ENCODE measurements at places on chromosomes 1 and 21.
A peak's percentile ranks its signal among the peaks of the same experiment; 100 is the strongest.

- DNase-seq: no peak
These were observed 6.8 kb upstream of the DPH2 start for GRCh38 chr1:43963006-43963405.

DNA sequence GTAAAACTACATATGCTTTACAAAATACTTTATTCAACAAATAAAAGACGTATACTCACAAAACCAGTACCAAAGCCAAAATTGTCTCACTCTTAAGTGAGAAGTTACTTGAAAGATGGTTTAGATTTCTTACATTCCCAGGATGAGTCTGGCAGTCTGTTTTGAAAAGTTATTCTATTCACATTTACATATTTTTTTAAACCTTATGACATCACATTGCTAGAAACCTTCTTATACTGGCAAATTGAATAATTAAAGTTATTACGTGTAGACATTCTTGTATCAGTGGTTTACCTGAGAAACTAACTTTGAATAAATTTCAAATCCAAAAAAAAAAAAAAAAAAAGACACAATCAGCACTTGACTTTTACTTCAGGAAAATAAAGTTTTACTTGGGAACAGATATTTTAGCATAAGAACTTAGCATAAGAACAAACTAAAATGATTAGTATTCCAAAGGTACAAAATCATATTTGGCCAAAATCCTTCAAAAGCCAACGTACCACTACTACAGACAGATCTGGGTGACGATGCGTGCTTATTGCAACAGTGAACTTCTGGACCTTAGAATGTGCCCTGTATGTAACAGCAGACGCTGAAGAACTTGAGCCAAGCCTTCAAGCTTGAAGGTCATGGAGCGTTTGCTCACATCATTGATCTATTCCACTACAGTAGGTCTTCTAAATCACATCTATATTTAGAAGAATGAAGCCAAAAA, 2.5 kb downstream of the CDC42BPA start:
- peak; percentile 90 for DNase-seq

GRCh38 chr1:206455289-206455665, 15.0 kb upstream of the IKBKE start:
- no peak for DNase-seq

GRCh38 chr21:44477131-44477530, 21.8 kb downstream of the LRRC3 start:
- DNase-seq: no peak

DNA sequence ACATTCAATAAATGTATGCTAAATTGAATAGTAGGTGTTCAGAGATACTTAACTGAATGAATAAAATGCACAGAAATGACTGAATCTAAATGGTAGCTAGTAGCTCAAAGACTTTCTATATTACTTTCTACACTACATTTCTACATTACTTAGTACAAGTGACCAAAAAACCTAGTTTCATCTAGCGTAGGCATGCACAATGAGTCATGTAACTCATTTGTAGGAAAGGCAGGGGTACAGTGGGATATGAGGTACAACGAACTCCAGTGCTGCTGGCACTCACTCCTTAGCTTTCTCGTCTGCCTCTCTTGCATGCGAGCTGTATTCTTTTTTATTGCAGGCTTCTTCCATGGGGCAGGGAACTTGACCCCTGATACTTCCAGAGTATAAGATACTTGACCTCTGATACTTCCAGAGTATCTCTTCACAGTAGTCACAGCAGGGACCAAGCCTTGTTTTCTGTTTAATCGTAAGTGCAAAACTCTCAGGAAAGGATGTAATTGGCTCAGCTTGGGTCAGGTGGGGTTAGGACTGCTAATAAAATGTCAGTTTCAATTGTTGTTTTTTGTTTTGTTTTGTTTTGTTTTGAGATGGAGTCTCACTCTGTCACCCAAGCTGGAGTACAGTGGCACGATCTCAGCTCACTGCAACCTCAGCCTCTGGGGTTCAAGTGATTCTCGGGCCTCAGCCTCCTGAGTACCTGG, 4.9 kb upstream of the ATP2B4 start:
- no peak for DNase-seq

- peak; percentile 60 for DNase-seq
These were observed 197.9 kb upstream of the SGIP1 start for GRCh38 chr1:66335859-66336640.

DNA sequence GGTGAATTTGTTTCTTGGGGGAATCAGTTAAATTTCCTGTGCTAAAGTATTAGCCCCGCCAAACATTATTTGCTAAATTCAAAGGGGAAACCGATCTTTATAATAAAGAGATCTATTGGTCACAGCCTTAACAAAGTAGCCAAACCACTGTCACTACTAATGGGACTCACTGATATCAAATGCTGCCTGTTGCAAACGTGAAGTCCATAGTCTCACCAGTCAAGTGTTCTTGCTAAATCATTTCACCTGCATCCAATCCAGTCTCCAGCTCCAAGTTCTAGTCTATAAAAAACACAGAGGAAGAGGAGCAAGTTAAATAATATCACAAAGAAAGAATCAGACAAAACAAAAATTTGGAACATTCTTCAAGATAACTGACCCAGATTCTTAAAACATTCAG, 30.1 kb downstream of the SH3BGR start:
- DNase-seq: no peak

DNA sequence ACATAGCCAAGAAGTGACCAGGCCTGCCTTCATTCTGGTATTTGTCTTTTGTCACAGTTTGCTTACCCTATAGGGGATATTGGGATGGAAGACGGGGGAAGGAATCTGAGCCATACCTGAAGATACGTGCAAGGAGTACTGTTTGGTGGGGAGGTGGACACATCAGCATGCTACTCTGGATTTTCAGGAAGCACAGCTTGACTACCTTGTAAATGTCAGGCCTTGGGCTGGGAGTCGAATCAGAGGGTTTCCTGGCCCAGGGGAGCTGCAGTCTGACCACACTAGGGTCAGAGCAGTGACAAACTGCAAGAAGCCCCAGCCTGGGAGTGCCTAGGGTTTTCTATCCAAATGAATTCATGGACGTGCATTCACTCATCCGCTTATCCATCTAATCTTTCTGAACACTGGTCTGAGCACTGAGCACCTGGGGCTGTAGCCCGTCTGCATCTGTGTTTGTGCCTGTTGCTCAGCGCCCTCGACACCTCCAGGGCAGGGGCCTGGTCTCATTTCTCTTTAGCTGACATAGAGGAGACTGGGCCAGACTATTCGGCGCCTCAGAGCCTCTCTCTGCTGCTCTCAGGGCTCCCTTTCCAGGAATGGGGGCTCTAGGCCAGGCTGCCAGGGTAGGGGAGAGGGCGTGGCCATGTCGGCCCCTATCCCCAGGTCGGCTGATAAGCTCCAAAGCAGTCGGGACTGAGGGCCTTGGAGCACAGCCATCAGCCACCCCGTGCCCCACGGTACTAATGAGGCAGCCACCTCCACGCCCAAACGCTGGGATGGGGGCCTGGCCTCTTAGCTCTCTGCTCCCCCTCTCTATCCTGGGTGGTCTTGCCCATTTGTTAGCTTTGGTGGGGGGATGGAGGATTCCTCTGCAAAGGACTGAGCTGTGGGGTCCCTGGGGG, 47.0 kb upstream of the SLC2A1 start:
- DNase-seq: no peak

- DNase-seq: no peak
These were observed 627 bp upstream of the DLGAP3 start for GRCh38 chr1:34929853-34930701.

GRCh38 chr1:244863491-244864252, 671 bp downstream of the HNRNPU start:
- DNase-seq: no peak

DNA sequence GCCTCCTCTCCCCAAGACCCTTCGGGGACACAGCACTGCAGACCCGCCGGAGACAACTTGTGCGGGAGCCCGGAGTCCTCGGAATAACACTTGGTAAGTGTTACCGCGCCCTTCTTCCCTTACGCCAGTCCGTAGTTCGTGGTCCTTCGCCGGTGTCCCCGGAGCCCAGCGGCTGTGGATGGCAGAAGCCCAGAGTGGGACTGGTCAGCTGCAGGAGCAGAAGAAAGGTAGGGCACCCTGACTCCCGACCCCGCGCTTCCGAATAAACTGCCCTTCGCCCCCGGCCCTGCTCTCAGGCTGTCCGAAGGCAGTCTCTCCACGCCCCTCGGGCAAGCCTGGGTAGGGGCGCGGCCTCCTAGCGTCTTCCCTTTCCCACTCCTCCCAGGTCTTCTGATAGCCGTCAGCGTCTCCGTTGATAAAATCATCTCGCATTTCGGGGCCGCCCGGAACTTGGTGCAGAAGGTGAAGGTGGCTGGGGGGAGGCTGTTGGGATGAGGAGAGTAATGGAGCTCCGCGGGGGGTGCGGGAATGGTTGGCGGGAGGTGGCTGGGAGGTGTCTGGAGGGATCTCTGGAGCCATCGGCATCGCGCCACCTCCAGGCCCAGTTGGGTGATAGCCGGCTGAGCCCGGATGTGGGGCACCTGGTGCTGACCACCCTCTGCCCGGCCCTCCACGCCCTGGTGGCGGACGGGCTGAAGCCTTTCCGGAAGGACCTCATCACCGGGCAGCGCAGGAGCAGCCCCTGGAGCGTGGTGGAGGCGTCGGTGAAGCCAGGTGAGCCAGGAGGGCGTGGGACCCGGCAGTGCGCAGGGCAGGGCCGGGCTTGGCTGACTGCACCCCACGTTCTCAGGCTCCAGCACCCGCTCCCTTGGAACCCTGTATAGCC, 4.3 kb downstream of the RUSC1 start:
- peak; percentile 50 for DNase-seq

DNA sequence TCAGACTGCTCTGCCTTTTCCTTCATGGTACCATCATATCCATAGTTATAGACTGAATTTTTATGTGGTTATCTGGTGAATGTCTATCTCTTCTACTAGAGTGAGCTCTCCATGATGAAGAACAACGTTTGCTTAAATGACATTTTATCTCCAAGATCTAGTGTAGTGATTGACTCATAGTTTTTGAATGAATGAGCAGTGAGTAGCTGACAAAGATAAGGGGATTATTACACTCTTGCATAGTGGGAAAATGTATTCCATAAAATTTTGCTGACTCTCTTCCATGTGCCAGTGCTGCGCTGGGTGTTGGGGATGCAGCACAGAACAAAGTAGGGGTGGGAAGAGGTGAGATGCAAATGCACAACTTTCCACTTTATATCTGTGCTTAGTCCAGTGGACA, 147.7 kb downstream of the TGFB2 start:
- DNase-seq: no peak

- DNase-seq: peak; percentile 65
These were observed 58.3 kb upstream of the SDC3 start for GRCh38 chr1:30966690-30967369.

GRCh38 chr21:33663241-33663640, 20.9 kb downstream of the ITSN1 start:
- no peak for DNase-seq

DNA sequence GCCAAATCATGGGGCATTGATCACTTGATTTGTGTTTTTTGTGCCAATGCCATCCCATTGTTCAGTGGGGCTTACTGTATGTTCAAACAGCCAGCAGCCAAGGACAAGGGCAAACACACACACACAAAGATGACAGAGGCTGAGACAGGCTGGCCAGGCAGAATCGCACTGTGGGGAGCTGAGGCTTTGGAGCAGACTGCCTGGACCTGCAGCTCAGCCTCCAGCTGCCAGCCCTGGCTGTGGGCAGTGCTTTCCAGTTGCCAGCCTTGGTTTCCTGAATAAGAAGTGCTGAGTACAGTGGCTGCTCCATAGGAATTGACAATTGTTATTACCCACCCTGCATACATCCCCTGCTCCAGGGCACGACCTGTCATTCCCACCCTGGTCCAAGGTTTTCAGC, 16.9 kb upstream of the PCP4 start:
- no peak for DNase-seq

- peak; percentile 59 for DNase-seq
These were observed 35.8 kb upstream of the RUNX1 start for GRCh38 chr21:35084869-35085268.

- no peak for DNase-seq
These were observed 2.1 kb downstream of the FHAD1 start for GRCh38 chr1:15249081-15249480.

GRCh38 chr1:42684139-42684538, 1.9 kb downstream of the YBX1 start:
- DNase-seq: peak; percentile 54

DNA sequence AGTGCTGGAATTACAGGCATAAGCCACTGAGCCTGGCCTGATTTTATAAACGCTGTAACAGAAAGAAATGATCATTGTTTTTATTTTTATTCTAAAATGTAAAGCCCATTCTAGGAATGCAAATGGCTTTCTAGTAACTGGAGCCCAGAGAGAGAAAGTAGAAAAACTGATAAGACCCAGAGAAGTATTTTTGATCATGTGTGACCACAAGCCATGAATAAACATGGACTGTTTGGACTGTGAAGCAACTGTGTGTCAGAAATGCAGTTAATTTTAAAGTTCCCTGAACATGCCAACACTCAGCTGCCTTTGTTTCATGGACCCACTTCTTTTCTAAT, 39.7 kb downstream of the EIF2B3 start:
- no peak for DNase-seq

- no peak for DNase-seq
These were observed 31.6 kb downstream of the TGFB2 start for GRCh38 chr1:218376722-218377121.

GRCh38 chr1:20119347-20119746, at the start of gene PLA2G2D:
Gene PLA2G2D, minus strand, starts transcription at chr1:20119536. Its CDS starts 38 bp downstream, at chr1:20119498.
- DNase-seq: no peak

DNA sequence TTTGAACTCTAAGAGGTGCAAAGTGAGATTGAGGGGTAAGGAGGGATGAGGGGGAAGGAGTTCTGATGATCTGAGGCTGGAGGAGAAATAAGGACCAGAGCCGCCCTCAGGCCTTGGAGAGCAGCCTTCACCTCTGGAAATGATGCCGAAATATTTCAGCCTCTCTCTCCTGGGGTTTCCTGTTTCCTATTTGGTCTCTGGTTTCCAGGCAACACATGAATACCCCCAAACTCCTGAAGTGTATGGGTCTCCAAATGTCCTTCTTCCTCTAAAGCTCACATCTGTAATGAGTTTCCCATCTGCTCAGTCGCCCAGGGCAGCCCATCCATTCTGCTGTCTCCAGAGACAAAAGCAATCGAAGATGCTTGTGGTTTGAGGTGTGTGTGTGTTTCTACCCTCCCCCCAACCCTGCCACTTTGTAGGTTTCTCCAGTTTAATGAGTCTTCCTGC, 52.0 kb upstream of the FAM20B start:
- DNase-seq: no peak

- DNase-seq: no peak
These were observed 171.3 kb downstream of the HHAT start for GRCh38 chr1:210499956-210500355.

GRCh38 chr1:164640686-164641352, 81.8 kb downstream of the PBX1 start:
- DNase-seq: no peak

- DNase-seq: no peak
These were observed 1.0 kb upstream of the DIRAS3 start for GRCh38 chr1:68051475-68051874.

DNA sequence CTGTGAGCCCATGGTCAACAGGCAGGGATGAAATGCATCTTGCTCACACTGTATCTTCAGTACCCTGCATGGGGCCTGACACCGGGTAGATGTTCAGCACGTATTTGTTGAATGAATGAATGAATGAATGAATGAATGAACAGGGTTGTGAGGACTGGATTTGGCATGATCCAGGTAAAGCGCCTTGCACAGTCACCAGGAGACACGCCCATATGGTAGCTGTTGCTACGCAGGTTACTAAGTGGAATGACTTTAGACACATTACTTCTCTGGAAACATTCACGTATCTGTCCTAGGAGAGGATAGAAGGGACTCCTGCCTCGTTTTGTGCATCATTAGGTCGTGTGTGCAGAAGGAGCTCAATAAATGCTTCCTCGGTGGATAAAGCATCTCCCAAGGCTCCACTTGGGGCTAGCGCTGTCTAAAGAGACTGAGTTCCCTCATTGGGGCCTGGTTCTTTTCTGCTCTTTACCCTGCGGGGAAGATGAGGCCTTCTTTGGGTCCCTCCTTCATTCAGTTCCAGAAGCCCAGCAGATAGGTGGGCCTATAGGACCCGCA, 54.2 kb downstream of the NDUFS5 start:
- DNase-seq: no peak
